Right cardiac atrium (tissue), 5 donors: ENCODE measurements at places on chromosomes 4 and X. TPM values are rescaled to one million over a fixed set of nuclear protein-coding genes. Genes with fewer than 3 reads are reported as not detected.

GRCh38 chr4:155607481-155607880, 59.2 kb upstream of the GUCY1A1 start:
- no peak for DNase-seq

DNA sequence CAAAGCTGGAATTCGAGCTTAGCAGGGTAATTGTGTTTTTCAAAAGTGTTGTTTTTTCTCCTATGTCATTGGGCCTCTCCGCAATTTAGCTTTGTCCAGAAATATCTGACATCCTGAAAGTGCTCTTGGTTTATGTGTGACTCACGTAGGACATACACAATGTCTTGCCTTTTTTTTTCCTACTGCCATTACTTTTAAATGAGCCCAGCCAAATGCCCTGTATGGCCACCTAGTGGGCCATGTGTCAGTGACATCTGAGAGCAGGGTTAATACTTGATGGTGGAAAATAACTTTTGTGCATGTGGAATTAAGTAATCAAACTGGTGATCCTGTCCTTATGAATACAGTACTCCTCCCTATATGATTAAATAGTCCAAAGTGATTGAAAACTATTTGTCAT, 1411.1 kb upstream of the TENM3 start:
- DNase-seq: no peak

DNA sequence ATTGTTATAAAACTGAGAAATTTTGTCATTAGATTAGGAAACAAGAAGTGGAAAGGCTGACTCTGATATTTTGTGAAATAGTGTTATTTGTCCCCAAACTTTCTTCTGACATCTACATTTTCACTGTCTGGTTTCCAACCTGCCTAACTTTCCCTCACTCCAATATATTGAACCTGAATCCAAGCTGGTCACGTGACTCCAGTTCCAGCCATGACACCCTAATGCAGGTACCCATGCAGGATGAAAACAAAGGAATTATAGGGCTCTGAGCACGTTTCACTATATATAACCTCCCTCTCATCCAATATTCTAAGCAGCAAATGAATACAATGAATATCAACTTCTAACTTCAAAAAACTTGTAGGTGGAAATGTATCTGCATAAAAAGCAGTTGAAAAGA, 231.6 kb downstream of the TLL1 start:
- no peak for DNase-seq

GRCh38 chr4:7279902-7280301, 87.6 kb downstream of the SORCS2 start:
- no peak for DNase-seq

- no peak for DNase-seq
Measured at GRCh38 chr4:7904952-7905915, 34.4 kb downstream of the AFAP1 start.

GRCh38 chrX:97605271-97605670, 721.6 kb downstream of the RPA4 start:
- DNase-seq: no peak

DNA sequence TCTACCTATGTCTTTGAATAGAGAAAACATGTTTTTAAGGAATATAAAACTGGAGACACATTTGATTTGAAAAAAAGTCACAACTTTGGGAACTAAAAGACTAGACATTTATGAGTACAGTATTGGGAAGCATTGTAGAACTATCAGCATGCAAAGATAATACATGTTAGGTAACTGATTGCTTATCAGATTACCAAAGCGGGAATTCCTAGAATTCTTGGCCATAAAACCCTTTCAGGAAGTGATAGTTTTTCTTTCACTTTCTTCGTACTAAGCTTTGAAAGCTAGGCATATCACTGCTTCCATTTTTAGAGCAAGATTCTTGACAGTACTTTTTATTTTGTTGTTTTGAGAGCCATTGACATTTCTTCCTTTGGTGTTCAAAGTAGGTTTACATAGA, 646.6 kb upstream of the PITX2 start:
- DNase-seq: no peak

DNA sequence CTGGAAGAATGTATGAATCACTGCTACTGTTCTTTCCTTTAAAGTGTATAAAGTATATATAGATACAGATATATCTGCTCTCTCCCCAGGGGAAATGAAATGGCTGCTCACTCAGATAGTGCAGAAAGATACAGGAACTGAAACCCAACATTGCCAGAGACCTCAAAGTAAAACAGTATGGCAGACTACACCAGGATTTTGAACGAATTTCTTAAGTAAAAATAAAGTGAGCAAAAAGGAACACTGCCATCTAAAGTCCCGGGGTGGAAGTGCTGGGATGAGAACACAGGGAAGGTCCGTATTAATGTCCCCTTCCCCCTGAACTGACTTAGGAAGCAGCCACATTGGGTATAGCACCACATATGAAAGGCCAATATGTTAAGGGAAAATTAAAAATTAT, 93.4 kb downstream of the TMA16 start:
- DNase-seq: no peak

GRCh38 chr4:27360131-27360530, 499.5 kb downstream of the STIM2 start:
- DNase-seq: no peak

GRCh38 chrX:19723427-19723826, 164.0 kb downstream of the SH3KBP1 start:
- no peak for DNase-seq

DNA sequence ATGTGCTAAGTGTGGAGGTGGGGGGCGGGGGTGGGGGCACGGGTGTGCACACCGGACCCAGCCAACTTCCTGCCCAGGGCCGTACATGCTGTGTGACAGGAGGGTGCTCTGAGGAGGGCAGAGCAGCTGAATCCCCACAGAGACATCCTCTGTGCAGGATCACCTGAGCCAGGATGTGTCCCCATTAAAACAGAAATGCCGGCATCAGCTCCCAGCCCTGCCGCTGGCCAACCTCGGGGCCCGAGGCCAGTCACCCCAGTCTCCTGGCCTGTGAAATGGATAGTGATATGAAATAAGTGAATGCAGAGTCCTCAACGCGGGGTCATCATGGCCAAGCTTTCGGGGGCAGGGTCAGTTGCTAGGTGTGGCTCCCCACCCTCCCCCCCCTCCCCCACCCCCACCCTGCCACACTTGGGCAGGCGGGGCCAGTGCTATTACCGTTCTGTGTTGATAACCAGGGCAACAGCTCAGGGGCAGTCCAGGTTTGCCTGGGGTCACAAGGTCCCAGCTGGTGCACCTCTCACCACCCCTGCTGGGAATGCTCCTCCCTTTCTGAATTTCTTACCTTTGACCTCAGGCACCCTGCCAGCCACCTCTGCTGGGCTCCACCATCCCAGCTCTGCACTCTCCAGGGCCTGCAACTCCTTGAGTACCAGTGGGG, 227.2 kb upstream of the PSAPL1 start:
- DNase-seq: no peak

GRCh38 chrX:108001218-108001814, 19.1 kb upstream of the TEX13B start:
- no peak for DNase-seq

MAGEA2 gene
- polyA plus RNA-seq: not detected

PAK3 gene
- polyA plus RNA-seq: 0.02 TPM

ZFYVE28 gene
- polyA plus RNA-seq: 3.5 TPM

DCUN1D4 gene
- polyA plus RNA-seq: 15.4 TPM
